ENCODE measurements at places on chromosomes 3 and 15. TPM values are rescaled to one million over a fixed set of nuclear protein-coding genes. Genes with fewer than 3 reads are reported as not detected.

GRCh38 chr15:26877831-26878230 is 11.0 kb downstream of the GABRA5 start:
- DNase-seq: no peak

DNA sequence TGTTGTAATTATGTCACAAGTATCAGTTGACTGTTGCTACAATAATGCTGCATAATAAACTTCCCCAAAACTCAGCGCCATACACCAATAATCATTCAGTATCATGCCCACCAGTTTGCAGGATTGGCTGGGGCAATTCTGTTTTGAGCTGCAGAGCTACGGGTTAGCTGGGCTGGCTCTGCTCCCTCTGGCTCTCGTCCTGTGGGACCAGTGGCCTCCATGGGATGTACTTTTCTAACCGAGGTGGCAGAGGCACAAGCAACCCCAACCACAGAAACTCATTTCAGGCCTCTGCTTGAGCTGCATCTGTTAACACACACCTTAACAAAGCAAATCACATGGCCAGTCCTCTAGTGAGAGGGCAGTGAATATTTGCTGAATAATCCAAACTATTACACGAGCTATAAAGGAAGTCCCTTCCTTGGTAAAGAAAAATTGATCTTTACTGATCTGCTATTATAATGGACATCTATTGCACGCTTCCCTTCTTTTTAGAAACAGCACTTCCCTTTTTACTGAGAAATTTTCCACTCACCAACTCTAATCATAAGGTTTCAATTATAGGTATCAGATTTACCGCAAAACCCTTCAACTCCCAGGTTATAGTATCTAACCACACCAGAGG is 10.9 kb upstream of the BCL2A1 start:
- no peak for DNase-seq

DNA sequence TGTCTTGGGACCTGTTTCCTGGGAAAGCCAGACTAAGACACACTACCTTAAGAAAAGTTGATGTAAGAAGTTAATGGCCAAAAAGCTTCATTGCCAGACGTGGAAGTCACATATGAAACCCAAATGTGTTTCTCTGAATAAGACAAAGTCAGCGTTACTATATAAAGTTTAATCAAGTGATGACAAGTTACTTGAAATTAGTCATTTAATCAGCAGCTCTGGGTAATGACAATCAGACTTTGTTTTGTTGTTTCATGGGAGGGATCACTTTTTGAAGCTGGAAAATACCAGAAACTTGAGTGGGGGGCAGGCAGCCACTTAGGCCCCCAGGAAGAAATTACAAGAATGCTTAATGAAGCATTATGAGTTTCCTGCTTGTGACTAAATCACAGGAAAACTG is 218.6 kb downstream of the PTPRG start:
- DNase-seq: no peak

- no peak for DNase-seq
Measured at GRCh38 chr3:152769523-152769922, 65.4 kb upstream of the P2RY1 start.

GRCh38 chr3:73773233-73773632 is 148.5 kb upstream of the PDZRN3 start:
- no peak for DNase-seq

DNA sequence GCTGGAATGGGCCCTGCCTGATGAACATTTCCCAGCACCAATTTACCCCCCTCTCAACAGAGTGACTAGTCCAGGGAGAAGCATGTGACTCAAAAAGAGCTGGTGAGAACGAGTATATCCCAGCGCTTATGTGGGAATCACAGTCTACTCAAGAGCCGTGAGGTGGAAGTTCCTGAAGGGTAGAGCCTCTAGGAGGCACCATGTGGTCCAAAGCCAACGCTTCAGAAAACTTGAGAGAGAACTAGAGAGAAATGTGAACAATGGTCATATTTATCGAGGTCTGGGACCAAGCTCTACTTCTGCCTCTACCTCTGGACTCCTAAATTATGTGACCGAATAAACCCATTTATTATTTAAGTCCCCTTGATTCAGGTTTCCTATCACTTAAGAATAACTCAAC is 111.0 kb upstream of the RAP2B start:
- no peak for DNase-seq

DNA sequence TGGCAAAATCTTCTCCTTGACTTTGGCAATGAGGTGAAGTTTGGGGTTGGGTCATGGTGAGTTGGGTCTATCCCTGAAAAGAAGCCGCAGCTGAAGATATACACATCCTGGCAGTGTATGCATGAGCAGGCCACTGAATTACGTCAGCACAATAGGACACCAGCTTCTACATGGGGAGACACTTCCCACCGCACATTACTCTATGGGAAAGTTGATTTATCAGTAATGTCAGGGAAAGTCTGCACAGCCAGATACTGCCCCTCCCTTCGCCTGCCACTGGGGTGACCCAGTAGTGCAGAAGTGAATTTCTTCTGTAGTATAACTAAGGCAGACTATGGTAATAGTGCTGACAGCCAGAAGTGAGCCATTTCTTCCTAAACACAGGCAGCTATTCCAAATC is 245.0 kb downstream of the NTRK3 start:
- no peak for DNase-seq

- DNase-seq: no peak
Measured at GRCh38 chr3:184323696-184324095, 9.3 kb downstream of the EIF4G1 start.

DNA sequence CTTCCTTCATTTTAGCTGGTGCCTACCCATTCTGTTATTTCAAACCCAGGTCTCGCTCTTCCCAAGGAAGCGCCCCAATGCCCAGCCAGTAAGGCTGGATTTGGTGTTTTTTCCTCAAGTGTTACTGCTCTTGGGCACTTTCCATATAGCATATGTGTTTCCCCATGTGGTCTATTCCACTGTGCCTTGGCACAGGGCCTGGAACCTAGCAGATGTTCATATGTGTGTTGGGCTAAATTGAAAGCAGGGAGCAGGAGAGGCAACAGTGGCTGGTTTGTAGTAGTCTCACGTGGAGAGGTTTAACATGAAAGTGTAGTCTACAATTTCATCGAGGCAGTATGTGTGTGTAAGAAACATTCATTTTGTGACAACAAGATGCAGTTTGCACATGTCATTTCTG is 48.2 kb upstream of the TEX264 start:
- DNase-seq: no peak

DNA sequence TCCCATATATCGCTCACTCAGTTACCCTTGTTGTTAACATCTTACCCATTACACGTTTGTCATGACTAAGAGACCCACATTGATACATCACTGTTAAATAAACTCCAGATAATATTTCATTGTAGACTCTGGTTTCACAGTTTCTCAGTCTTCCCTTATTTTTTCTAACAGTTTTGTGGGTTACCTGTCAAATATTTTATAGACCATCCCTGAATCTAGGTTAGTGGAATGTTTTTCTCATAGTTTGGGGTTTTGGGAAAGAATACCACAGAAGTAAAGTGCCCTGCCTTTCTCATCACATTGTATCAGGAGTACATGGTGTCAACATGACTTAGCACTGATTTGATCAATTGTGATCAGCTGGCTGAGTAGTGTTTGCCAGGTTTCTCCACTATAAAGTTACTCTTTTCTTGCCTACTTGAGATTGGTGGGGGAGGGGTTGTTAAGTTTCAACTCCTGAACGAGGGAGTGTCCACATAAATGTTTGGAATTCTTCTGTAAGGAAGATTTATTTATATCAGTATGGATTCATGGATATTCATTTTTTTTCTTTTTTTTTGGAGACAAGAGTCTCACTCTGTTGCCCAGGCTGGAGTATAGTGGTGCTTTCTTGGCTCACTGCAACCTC is 25.9 kb downstream of the RNF111 start:
- no peak for DNase-seq

- DNase-seq: no peak
Measured at GRCh38 chr3:13171704-13172643, 98.7 kb upstream of the IQSEC1 start.

DNA sequence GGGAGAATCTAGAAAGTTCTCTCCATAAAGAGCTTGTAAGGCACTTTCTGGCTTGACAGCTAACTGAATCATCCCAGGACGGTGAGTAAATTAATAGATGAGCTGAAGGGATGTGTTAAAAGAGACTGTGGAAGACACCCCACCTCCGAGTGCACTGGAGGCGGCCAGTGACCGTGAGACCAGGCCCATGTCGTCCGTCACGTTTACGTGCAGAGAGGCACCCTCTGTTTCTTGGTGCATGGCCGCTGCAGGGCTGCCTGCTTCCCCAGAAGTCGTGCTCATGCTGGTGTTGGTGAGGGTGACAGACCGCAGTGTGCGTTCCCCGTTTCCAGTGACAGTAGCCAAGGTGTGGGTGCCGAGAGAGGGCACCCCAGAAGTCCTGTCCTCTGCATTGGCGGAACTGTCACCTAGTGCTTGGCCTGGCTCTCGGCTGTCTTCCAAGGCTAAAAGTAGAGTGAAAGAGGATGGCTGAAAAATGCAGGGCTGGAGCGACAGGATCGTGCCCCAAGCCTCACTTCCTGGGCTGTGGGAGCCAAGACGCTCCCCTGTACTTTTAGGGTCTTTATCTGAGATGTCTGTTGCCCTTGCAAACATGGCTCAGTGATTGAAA is 41.1 kb downstream of the HEG1 start:
- no peak for DNase-seq

GRCh38 chr3:90025019-90025418 is 917.6 kb downstream of the EPHA3 start:
- DNase-seq: no peak

DNA sequence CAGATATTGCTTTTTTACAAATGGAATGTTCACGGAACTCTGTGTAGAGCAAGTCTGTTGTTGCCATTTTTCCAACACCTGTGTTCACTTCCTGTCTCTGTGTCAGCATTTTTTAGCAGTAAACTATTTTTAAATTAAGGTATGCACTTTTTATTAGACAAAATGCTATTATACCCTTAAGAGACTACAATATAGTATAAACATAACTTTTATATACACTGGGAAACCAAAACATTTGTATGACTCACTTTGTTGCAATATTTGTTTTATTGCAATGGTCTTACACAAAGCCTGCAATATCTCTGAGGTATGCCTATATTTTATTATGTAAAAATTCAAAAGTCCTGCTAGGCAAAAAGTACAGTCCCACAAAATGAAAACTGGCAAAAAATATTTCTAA is 39.8 kb upstream of the FGF7 start:
- DNase-seq: no peak

DNA sequence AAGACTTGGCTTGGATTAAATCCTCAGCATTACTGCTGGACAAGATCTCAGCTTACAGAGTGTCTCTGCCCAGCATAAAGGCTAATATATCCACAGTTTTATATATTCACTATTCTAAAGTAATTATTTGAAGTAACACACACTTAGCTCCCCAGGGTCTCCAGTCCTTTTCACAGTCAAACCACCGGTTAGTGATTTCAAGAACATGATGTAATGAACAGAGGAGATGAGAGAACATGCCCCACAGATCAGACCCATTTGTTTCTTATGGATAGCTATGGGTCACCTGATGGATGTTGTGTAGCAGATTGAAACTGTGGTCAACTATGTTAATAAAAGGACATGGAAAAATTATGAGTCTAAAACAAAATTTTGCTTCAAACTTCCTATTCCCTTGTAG is 44.8 kb upstream of the MRPL3 start:
- no peak for DNase-seq

DNA sequence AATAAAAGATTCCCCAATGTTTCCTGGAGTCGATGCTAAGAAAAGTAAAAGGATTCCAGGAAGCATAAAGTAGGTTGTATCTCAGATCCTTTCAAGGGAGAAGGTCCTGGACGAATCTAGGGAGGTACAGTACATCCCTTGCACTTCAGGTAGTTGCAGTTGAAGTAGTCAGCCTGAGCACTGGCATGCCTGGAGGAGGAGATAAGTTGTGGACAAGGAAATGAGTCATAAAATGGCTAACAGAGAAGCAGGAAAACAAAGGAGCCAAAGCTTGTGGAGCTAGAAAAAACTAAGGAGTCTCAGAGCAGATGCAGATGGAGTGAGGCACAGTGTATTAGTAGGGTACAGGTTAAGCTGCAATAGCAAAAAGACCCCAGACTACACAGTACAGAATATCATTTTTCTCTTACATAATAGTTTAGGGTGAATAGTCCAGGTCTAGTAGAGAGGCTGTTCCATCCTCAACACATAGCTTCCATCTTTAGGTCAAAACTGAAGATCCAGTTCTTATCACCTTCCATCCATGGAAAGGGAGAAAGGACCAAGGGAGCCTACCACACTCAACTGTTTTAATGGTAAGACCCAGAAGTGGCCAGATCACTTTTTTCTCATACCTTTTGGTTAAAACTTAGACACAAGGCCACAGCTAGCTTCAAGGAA is 41.3 kb downstream of the COL6A5 start:
- DNase-seq: no peak

DNA sequence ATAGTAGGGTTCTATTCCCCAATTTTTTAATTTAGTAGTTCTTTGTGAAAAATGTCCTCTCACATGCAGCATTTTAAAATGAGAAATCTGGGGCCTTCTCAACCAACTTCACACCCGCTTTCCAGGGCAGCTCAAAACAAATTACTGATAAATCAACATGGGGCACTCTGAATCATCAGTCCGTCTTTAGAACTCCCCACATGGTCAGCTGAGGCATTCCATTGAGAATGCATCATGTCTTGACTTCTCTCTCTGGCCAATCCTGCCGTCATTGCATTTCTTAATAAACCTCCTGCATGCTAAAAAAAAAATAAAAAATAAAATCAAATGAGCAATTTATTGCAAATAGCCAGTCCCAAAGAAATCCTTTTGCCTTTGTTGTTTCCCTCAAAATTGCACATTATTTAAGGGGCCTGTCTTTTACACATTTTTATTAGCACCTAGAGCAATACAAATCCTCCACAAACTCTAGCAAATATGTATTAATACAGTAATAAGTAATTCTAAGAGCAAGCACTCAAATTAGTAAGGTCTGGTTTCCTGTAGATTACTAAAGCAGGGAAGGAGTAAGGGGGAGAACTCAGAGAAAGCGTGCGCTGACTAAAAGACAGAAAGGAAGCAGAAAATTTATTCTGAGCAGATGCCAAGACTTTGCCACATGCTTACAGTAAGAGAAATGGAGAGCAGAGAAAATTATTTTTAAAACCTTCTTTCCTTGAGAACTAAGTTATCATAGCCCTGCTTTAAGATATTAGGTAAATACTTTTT is 175.7 kb downstream of the TNIK start:
- no peak for DNase-seq

GRCh38 chr3:43001094-43001553 is 22.0 kb downstream of the GASK1A start:
- DNase-seq: no peak

- DNase-seq: no peak
Measured at GRCh38 chr3:66423791-66424190, 77.0 kb downstream of the LRIG1 start.

DNA sequence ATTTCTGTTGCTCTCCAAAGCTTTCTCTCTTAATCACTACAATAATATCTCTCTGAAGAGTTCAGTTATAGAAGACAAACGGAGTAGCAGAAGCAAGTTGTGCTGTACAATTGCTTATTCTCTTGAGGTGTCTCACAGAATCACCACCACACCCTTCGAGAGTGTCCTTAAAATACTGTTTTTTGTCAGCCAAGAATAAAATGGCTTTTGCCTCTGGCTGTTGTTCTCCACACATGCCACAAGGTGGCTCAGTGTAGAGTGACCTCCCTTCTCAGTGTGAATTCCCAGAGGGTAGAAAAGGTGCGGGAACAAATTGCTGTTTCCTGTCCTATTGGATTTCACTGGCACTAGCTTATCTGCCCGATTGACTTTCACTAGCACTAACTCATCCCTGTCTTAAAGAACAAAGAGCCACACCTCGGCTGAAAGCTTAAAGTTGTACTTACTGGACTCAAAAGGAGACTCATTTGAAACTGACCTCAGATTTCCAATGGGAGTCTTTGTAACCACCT is 134.2 kb upstream of the SATB1 start:
- peak; percentile 6 for DNase-seq

Gene CACNA1D
- total RNA-seq: not detected

Gene VGLL4
- 44.8 TPM for total RNA-seq

Gene SKOR1
- 0.30 TPM for total RNA-seq

Gene LSAMP
- total RNA-seq: not detected

Gene FEZF2
- not detected for total RNA-seq

Data from activated naive CD8-positive, alpha-beta T cell treated with anti-CD3 and anti-CD28 coated beads for 36 hours (primary cell).